ENCODE measurements at places on chromosomes 3 and 15.

- no peak for DNase-seq
These were observed 88.0 kb downstream of the LRRK1 start for GRCh38 chr15:101006931-101007691.

GRCh38 chr15:57916695-57917094 lies 148.8 kb downstream of the ALDH1A2 start:
- DNase-seq, result no peak

GRCh38 chr15:77719450-77719849 lies 86.7 kb upstream of the LINGO1 start:
- no peak for DNase-seq

GRCh38 chr3:70543493-70543892 lies 231.1 kb upstream of the MDFIC2 start:
- no peak for DNase-seq

GRCh38 chr15:38267421-38268022 lies 14.9 kb downstream of the SPRED1 start:
- no peak for DNase-seq

All from esophagus squamous epithelium (tissue), 5 donors.